ENCODE measurements at places on chromosomes 16 and 17.
A peak's percentile ranks its signal among the peaks of the same experiment; 100 is the strongest.

DNA sequence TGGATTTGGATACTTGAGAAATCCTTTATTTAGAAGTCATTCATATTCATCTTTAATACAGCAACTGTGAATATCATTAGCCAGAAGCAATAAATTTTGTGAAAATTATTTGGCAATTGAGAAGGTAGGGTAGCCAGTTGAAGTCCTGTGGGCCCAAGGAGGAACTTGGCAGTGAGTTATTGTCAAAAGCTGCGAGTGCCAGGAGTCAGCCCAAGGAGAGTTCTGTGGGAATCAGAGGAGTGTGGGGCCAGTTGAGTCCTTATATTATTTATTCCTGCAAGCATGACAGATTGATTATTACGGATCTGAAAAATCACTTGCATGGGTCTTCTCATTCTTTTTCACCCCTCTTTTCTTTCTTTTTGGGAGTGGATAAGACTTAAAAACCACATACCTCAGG, 38.3 kb downstream of the PRKCA start:
- no peak for DNase-seq

GRCh38 chr17:68785565-68786486, 169.4 kb downstream of the ABCA8 start:
- DNase-seq: no peak

DNA sequence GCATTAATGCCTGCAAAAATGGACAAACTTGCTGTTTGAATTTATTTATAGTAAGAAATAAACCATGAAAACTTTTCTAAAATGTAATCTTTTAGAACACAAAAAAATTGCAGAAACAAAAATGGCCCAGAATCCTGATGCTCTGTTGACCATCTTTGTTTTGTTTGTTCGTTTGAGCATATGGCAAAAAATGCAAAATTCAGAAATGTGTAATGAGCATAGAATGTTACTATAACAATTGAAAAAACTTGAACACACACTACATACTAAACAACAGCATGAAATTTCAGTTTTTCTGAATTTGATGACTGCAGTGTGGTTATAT, 1.1 kb upstream of the KPNA2 start:
- DNase-seq: no peak

DNA sequence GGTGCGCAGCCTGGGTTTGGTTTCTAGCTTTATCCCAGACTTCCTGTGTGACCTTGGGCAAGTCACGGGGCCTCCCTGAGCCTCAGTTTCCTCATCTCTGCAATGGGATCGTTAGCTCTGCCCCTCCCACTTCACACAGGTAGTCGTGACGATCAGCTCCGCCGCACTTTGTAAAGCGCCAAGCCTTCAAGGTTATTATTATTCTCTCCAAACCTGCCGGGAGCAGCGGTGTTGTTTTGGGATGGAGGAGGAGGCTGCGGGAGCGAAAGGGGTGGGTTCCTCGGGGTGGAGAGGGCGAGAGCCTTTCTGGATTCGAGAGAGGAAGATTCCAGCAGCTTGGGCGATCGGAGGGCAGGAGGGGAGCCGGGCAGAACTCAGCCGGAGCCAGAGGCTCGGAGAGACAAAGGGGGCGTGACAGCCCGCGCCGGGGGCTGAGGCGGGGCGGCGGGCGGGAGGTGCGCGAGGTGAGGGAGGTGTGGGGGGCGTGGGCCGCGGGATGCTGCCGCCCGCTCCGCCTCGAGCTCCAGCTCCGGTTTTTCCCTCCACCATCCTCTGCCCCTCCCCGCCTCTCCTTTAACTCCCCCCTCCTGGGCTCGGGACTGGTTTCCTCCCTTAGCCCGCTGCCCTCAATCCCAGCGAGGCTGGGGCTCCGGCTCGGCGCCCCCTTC, at the start of gene EFNB3:
TSS of gene EFNB3 (plus strand) at position 602 of the 668 bp plus-strand sequence. CDS start 397 bp downstream, outside the sequence.
- DNase-seq: no peak

DNA sequence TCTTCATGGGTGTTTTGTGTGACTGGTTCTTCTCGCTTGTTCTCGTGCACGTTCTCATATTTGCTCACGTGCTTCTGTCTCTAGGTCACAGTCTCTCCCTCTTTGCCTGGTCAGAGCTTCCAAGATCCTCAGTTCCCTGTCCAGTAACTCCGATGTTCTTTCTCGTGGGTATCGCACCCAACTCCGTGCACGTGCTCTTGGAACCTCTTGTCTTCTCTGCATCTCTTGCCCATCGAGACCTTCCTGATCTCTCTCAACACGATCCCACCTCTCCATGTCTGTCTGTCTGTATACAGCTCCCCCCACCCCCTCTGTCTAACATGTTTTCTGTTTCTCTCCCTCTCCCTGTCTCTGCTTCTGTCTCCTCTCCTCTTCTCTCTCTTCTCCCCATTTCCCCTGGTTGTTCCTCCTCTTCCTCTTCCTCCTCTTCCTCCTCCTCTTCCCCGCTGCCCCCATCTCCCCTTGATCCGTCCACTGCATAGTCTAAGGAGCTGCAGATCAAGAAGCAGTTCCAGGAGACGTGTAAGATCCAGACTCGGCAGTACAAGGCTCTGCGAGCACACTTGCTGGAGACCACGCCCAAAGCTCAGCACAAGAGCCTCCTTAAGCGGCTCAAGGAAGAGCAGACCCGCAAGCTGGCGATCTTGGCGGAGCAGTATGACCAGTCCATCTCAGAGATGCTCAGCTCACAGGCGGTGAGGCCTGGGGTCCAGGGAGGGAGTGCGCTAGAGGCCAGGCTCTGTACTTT, 6.1 kb downstream of the HIRIP3 start:
- DNase-seq: no peak

- DNase-seq: no peak
These were observed 5.7 kb downstream of the MGAT5B start for GRCh38 chr17:76873856-76874255.

GRCh38 chr17:68101075-68101986, 65.8 kb downstream of the KPNA2 start:
- peak; percentile 82 for DNase-seq

DNA sequence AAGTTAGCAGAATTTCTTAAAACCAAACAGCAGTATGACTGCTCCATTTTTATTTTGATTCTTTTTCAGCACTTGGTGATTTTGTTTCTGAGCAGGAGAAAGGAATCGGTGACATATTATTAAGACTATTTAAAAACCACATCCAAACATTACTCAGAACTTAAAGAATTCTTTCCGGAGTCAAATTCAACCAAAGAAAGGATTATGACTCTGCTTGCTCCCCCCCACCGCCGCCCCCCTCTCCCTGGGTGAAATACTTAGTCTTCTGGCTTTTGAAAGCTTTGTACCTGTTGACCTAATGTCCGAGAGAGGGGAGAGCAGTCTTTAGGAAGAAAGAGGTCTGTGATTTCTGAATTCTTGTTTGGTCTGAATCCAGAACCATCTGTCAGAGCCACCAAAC, 17.9 kb upstream of the COL1A1 start:
- no peak for DNase-seq

DNA sequence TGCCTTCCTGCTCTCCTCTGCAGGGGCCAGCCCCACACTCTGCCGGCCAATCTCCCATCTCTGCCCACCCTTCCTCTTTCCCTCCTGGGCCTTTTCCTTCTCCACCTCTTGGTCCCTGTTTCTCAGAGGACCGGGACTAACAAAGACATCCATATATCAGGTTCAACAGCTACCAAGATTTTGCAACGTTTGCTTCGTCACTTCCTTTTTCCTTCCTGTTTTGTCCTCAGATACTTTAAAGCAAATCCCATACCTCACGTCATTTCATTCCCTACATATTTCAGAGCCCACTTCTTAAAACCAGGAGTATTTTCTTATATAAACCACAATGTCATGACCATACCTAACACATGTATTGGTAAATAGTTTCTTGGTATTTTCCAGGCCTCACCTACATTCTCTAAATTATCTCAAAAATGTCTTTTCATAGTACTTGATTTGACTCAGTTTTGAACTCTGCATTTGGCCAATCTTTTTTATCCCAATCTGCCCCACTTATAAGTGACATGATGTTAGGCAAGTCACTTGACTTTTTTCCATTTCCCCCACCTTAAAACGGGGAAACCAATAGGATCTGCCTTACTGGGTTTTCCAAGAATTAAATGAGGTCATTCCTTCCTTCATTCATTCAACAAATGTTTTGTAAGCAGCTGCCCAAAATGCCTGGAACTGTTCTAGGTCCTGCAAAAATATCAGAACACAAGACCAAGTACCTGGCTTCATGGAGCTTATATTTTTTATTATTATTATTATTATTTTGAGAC, 7.2 kb upstream of the USP10 start:
- no peak for DNase-seq
